Left hindlimb (tissue), 1 donor: ENCODE measurements at places on chromosomes 7 and 10.

DNA sequence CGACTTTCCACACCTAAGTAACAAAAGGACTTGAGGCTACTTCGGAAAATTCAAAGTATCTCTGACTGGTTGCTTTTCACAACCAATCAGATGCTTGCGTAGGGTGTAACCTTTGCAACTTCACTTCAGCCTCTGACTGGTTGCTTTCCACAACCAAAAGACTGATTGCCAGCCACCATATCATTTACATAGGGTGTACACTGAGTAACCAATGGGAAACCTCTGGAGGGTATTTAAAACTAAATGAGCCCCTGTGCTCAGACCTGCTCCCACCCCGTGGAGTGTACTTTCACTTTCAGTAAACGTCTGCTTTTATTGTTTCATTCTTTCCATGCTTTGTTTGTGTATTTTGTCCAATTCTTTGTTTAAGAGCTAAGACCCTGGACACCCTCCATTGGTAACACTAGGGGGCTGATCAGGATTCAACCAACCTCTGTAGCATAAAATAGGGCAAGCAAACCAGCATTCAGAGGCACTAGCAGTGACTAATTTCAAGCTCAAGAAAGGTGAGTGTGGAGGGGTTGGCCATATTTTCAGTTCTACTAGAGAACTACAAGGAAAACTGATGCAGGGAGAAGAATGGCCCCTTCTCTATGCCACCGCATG, 390.8 kb downstream of the POM121L12 start:
- no peak for DNase-seq

DNA sequence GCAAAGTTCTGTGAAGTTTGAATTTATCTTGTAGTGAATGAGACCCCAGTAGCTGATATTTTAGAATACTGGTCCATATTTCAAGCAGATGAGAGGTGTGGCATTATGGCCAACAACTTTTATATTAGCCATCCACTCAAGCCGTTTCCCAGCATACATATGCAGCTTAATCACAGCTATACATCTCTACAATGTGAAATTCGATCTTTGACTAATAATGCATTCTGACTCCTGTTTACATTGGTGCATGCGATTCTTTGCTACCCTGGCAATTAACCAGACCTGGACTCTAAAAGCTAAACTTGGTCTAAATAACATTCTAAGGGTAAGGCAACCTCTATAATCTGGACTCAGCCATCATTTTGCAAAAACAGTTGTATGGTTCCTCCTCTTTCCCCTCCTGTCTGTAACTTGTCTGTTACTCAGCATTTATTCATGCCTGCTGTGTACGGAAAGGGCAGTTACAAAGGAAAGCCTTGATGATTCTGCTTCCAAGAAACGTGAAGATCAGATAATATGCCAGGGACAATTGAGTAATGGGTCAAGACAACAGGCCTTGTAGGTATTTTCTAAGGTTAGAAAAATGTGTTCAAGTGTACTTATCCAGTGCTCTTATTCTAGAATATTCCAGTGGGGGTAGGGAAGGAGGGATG, 50.6 kb downstream of the PNLIPRP2 start:
- DNase-seq = no peak

DNA sequence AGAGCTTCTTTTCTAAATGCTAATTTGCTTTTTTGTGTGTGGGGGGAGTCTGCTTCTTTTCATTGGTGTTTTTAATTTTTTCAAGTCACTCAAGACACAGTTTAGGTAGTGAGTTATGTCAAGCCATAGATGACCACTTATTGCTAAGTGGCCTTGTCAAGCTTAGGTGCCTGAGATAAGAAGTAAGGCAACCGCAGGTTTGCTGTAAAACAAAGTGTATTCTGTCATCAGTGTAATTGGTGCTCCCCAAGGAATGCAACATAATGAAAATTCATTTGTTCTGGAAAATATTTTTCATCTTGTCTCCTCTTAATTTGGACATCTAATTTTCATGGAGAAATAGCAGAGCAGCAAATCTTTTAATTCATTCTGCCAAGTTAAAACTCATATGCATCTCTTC, 249.6 kb downstream of the EXOC4 start:
- DNase-seq = no peak

GRCh38 chr10:72375173-72375572, 20.5 kb upstream of the DNAJB12 start:
- no peak for DNase-seq

DNA sequence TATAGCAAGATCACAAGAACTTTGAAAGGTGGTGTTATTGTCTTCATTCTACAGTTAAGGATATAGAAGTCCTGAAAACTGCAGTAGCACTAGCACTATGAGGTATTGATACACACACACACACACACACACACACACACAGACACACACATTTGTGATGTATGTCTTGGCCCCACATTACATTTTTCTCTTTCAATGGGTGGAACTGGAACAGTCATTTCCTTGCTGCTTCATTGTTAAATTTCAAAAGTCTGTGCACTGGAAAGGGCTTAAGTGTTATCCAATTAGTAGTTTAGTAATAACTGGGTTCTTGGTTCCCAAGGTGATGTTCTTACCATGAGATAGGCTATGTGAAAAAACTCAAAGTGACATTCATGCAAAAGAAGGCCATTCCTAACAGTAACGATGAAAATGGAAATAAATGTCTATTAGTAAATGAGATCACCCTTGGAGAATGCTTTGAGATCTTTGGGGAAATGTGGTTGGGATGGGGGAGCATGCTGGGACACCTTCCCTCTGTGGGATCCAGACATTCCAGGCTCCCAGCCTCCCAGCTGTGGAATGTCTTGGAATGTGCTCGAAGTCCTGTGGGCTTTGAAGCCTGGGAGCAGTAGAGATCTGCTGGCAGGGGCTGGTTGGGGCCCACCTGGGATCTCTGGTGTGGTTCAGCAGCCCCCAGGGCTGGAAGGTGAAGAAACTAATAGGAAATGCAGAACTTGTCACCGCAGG, 37.4 kb upstream of the CALD1 start:
- DNase-seq = no peak

DNA sequence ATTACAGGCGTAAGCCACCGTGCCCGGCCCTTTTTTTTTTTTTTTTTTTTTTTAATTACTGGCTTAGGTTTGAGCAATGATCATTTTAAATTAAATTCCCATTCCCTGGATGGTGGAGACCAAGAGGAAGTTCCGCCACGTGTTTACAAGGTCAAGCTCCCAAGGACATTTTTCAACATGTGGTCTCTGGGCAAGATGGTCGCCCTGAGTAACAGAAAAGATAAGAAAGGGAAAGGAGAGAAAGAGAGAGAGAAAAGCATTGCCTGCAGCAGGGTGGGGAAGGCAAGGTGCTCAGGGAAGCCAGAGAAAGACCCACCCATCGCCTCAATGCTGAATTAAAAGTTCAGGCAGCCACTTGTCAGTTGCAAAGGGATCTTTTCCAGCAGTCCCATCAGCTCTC, 45.2 kb upstream of the CHST3 start:
- no peak for DNase-seq

DNA sequence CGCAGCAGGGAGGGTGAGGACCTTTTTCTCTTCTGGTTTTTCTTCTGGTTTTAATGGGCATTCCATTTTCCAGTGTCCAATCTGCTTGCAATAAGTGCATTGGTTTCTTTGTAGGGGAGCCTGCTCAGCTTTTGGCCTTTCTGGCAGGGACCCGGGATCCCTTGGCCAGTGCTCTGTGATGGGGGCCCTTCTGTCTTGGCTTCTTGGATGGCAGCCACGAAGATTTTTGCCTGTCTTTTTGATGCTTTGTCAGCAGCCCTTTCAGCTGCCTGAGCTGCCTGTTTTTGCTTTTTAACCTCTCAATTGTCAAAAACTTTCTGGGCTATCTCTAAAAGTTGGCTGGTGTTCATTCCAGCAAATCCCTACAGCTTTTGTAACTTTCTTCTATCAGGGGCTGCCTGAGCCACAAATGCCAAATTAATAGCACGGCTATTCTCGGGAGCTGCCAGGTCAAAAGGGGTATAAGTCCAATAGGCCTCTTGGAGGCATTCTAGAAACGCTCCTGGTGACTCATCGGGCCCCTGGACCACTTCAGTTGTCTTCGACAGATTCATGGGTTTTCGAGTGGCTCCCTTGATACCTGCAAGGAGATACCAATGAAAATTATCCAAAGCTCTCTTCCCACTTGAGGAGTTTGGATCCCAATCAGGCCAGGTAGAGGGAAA, 179.9 kb upstream of the MBL2 start:
- DNase-seq = no peak

- no peak for DNase-seq
These were observed 51.8 kb upstream of the ANK3 start for GRCh38 chr10:60441515-60441914.

- no peak for DNase-seq
These were observed 31.7 kb upstream of the FIGNL1 start for GRCh38 chr7:50481867-50482266.

GRCh38 chr10:103244666-103245271, 918 bp upstream of the RPEL1 start:
- peak; percentile 64 for DNase-seq

DNA sequence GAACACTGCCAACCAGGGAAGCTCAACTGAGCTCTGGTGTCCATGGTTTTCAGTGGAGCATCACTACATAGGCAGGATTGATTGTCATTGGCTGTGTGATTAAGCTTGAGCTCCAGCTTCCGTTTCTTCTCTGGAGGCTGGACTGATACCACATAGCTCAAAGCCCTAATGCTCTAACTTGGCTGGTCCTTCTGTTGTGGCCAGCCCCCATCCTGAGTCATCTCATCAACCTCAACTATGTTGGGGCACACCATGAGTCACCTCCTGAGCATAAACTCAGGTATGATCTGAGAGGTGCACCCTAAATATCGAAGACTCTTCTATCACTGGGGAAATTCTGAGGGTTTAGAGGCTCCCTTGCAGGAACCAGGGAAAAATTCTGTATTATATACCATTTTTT, 114.5 kb upstream of the INHBA start:
- no peak for DNase-seq

GRCh38 chr10:66927251-66927935, 1.6 kb downstream of the LRRTM3 start:
- no peak for DNase-seq

GRCh38 chr10:20707251-20707650, 189.9 kb downstream of the NEBL start:
- DNase-seq = no peak

- DNase-seq = peak; percentile 91
These were observed 98.8 kb downstream of the CHST15 start for GRCh38 chr10:123994417-123995081.

- DNase-seq = no peak
These were observed 94.8 kb upstream of the HDAC9 start for GRCh38 chr7:18400726-18401125.

GRCh38 chr7:83270407-83270806, 107.7 kb upstream of the PCLO start:
- DNase-seq = no peak

- DNase-seq = no peak
These were observed 135.1 kb upstream of the RET start for GRCh38 chr10:42941790-42942189.

- DNase-seq = no peak
These were observed 122.6 kb downstream of the KCND2 start for GRCh38 chr7:120395526-120396019.

DNA sequence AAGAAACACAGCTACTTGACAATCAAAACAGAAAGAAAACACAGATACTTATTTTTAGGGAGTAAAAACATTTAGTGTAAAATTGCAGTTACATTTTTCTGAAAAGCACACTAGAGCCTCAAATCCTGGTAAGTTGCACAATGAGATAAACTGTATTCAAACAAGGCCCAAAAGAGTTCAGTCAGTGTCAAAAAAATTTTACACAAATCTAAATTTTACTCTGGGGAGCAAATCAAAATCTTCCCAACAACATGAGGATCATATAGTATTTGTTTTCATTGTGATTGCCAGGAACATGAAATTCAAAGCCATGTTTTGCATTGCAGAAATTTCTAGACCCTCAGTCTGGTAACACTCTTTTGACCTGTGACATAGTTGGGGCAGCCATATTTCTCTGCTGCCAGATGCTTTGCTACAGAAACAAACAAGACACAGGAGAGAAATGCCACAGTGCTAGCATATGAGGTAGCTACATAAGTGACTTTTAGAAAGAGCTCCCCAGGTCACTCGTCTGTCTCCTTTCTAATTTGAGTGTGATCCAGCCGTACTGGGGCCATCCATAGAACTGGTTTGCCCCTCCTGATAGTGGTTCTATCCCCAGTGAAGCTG, 49.6 kb downstream of the PDE1C start:
- no peak for DNase-seq

- DNase-seq = no peak
These were observed 328.5 kb upstream of the AUTS2 start for GRCh38 chr7:69269806-69270205.

DNA sequence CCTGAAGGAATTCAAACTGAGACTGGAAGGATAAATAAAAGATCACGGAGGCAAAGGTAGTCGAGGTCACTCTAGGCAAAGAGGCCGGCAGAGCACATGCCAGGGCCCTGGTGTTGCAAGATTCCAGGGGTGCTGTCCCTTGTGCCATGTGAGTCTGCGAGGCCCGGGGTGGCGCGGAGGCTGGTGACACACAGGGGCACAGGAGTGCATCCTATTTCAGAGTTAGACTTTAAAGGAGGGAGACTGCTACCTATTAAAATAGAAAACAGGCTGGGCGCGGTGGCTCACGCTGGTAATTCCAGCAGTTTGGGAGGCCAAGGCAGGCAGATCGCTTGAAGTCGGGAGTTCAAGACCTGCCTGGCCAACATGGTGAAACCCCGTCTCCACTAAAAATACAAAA, 12.6 kb downstream of the BEND7 start:
- no peak for DNase-seq

DNA sequence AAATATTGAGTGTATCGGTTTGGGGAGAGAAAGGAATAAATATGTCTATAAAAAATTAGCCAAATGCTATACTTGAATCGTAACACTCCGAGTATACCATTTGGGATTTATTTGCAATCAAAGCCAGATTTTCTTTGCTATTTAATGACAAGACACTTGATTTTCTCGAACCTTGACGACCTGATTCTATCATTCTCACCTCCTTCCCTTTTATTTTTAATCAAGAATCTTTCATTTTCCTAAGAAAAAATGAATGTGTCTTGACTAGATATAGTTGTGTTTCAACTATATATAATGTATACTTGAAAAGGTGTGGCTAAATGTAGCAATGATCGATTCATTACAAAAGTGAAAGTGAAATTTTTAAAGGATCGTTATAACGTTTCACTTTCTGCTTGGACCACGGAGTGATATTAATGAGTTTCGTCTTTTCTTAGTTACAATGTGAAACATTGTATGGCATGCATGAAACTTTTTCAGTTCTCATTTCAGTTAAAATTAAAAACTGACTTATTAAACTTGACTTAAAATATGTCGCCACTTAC, 562 bp downstream of the NUB1 start:
- DNase-seq = no peak

- peak; percentile 37 for DNase-seq
These were observed 606.4 kb downstream of the SORCS1 start for GRCh38 chr10:106557951-106558733.
